ENCODE measurements at places on chromosomes 2 and 18.
A peak's percentile ranks its signal among the peaks of the same experiment; 100 is the strongest.

DNA sequence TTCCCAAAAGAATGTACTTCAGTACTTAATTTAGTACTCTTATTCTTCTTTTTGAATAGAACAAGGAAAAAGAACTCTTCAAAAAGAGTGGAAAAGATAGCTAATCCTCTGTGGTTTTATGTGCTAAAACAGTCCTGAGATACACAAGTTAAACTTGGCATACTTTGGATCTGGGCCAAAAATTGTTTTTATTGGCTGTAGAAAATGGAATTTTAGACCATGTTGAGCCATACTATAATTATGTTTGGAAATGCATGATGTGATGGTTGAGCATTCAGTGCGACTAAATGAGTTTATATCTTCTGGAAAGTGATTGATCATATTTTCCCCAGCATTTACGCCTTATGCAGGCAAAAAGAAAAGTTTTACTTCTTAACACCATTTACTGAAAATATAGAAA lies 18.0 kb upstream of the PDE1A start:
- no peak for DNase-seq

DNA sequence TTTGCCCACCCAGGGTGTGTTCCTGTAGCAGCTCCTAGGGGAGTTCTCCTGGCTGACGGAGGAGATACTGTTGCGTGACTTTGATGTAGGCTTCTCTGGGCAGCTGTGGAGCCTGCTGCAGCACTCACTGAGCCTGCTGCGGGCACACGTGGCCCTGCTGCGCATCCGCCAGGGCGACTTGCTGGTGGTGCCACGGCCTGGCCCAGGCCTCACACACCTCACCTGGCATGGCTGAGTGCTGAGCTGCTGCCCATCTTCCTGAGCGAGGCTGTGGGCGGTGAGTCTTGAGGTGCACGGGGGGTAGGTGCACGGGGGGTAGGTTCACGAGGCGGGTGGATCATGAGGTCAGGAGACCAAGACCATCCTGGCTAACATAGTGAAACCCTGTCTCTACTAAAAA lies 191.7 kb downstream of the ANKRD36C start:
- DNase-seq = peak; percentile 33

DNA sequence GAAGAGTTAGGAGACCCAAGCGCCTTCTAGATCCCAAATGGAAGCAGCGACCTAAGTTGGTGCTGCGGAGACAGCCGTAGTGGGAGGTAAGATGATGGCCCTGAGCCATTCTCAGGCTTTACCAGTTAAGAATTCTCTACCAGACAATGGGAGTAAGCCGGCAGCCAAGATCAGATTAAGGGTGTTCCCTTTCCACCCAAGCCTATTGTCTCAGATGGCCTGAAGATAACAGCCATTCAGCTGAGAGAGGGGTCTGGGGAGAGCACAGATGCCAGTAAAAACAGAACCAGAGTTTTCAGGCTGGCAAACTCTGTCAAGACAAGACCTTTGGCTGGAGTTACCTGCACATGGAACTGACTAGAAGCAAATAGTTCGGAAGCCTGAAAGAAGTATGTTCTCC lies 191.7 kb upstream of the HAAO start:
- no peak for DNase-seq

GRCh38 chr18:48308027-48308635 lies 101.1 kb downstream of the ZBTB7C start:
- DNase-seq = no peak

GRCh38 chr2:203648273-203648672 lies 58.2 kb upstream of the CD28 start:
- no peak for DNase-seq

GRCh38 chr18:23265682-23266399 lies 130.6 kb downstream of the CABLES1 start:
- peak; percentile 70 for DNase-seq

DNA sequence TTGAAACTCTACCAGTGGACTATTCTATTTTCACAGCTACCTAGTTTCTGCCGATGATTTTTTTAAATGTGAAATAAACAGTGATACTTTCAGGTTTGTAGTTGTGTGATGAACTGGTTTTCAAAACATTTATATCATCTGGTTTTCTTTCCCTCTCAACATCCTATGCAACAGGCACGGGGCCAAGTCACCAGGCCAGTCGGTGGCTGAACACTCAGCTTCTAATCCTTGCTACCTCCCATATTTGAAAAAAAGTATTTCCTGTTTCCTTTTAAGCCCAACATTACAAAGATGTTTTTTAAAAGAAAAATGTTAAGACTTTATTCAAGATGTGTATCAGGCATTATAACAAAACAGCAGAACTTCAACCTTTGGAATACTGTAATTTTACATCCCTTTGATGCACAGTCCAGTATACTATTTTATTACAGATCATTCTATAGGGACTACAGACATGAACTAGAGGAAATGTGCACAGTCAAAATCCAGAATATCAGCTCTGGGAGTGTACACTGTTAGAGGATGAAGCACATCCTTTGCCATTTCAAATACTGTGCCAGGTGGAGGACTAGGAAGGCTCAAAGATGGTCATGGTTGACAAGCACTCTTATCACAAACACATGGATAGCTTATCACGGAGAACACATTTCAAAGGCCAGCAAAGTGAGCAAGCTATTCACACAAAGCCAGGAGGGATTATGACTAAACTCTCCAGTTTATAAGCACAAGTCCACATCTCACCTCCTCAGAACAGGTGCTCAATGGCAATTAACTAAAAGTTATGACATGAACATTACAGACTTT lies 14.6 kb downstream of the MRPL35 start:
- DNase-seq = no peak

- DNase-seq = no peak
These were observed 73.7 kb upstream of the PIK3C3 start for GRCh38 chr18:41881285-41881684.

DNA sequence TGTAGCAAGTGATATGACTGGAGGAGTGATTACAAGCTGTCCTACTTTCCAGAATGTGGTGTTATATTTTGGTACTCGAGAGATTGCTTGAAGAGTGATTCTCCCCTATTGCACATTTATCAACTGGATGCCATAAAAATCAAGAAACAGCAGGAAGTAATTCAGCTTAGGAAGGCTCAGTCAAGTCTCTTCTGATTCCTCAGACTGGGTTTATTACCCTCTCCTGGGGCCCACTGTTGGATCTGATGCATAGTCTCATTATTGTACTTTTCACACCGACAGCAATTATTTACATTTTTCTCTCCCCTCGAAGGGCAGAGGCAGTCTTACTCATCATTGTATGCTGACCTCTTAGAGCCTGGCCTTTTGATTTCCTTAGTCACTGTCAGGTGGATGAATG lies 9.3 kb downstream of the NOSTRIN start:
- no peak for DNase-seq

DNA sequence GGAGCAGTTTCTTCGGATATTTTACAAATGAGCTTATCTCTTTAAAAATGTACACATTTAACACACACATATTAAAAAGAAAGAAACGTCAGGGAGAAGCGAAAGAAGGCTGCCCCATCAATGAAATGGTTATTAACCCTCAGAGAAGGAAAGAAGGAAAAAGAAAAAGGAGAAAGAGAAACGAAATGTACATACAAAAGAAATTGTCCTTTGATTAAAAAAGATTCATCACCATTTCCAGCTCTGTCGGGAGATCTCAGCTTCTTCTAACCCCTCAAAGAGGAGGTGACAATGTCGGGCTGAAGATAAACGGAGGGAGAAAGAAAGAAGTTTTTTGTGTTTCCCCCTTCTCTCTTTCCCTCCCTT lies 1.5 kb downstream of the IKZF2 start:
- no peak for DNase-seq
